ENCODE measurements at places on chromosomes 2 and 18.

DNA sequence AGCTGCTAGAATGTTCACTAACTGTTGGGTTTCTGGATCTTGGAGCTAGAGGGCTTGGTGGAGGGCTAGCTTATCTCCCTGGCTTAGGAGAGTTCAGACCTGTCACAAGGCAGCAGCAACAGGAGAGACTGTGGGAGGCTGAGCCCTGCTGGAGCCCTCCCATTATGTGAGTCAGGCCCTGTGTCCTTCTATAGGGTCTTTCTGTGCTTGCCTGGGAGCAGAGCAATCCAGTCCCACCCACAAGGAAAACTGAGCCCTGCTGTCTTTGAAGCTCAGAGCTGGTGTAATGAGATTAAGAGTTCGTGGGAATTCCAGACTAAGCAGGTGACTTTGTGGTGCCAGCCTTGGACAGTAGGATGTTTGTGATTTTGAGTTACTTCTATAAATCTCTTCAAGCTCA, 249.0 kb downstream of the TTC32 start:
- DNase-seq: no peak

- no peak for DNase-seq
These were observed 47.9 kb downstream of the COL3A1 start for GRCh38 chr2:189022053-189022481.

- DNase-seq: no peak
These were observed 18.2 kb downstream of the IWS1 start for GRCh38 chr2:127508023-127508630.

GRCh38 chr2:152623076-152623740, 94.1 kb downstream of the PRPF40A start:
- no peak for DNase-seq

- no peak for DNase-seq
These were observed 52.7 kb upstream of the SLC14A1 start for GRCh38 chr18:45671321-45671720.

GRCh38 chr2:220781622-220782241, 790.4 kb downstream of the EPHA4 start:
- DNase-seq: no peak

DNA sequence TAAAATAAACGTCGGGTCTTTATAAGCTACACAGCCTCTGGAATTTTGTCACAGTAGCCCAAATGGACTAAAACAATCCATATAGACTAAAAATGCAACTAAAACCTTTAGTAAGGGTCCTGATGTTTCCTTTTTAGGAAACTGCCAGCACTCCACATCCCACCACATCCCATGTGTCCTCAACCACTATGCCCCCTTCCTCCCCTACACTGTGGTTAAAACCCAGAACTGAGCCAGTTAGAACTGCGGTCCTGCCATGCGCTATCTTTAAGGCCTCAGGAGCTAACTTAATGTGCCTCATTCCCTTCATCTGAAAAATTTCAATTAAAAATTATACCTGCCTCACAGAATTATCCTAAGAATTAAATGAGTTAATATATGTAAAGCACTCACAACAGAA, 41.1 kb downstream of the ACVR1 start:
- no peak for DNase-seq

DNA sequence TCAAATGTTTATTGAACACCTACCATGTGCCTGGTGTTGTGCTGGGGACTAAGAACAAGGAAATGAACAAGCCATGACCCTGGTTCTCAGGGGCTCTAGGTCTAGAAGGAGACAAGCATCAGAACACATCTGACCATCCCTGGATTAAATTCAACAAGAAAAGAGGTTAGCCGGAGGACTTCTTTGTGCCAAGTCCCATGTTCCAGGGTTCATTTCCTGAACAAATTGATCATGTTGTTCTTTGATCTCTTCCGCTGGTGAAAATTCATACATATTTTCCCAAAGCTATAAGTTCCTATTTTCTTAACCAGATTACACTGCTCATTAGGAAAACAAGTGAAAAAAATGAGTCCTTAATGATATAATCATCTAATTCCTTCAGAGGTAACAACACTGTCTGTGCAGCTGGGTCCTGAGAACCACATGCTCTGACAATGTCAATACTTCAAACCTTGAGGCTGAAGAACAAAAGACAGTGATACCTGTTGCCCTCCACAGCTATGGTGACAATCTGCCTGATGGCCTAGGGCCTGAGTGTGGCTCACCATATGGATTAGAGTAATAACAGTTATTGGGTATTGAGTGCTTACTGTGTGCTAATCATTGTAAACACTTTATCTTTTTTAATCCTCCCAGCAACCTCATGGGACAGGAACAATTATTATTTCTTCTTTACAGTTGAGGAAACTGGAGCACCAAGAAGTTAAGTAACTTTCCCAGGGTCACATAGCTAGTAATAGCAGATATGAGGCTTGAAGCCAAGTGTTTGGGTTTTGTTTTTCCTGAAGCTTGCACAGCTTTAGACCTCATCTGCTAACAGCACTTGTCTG, 24.6 kb upstream of the INO80C start:
- no peak for DNase-seq

- DNase-seq: no peak
These were observed 8.7 kb upstream of the TXNDC2 start for GRCh38 chr18:9876867-9877654.

Measured in stimulated activated CD8-positive, alpha-beta memory T cell treated with anti-CD3 and anti-CD28 coated beads, Interleukin-15, amount 100 ng/mL, for 4 hours (primary cell).